ENCODE measurements at places on chromosomes 3 and 15.

- DNase-seq: no peak
Measured at GRCh38 chr3:185406121-185406620, 43.2 kb downstream of the MAP3K13 start.

- DNase-seq: no peak
Measured at GRCh38 chr3:171994646-171995428, 44.5 kb upstream of the FNDC3B start.

DNA sequence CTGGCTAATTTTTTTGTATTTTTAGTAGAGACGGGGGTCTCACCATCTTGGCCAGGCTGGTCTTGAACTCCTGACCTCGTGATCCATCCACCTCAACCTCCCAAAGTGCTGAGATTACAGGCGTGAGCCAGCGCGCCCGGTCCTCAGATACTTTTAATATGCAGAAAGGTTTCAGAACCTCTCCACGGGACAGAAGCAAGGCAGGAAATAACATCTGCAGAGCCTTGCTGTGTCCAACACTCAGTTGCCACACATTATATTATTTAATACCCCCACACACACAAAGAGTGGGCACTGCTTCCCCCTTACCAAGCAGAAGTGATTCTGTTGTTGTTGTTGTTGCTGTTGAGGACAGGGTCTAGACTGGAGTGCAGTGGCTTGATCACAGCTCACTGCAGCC is 28.0 kb downstream of the OSBPL10 start:
- no peak for DNase-seq

GRCh38 chr3:66527246-66527645 is 26.4 kb upstream of the LRIG1 start:
- no peak for DNase-seq

- no peak for DNase-seq
Measured at GRCh38 chr3:143040261-143040879, 39.0 kb downstream of the U2SURP start.

GRCh38 chr3:82715091-82715856 is 953.8 kb upstream of the GBE1 start:
- no peak for DNase-seq

DNA sequence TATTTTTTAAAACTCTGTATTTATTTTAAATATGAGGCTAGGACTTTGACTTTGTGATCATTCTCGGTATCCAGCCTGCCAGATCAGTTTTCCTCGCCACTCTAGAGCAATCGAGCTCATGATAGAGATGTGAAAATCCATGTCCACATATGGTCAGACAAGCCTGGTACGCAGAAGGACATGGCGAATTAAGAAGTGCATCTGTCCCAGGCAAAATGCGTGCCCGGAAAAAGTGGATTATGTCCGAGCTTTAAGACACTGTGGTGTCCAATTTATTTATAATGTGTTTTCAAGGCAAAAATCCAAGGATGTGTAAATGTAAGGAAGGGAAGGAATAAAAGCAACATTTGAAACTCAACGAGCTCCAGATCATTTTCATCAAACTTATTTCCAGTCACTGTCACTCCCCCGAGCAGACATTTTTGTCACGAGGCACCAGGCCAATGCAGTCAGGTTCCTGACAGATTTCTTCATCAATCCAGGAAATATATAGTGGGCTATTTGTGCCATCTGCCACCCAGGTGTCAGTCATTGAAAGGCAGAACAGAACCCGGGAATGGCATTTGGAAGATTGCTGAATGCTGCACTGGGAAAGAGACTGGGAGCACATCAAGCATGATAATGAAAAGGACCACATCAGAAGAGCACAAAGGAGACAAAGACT is 825.7 kb downstream of the SQOR start:
- no peak for DNase-seq

GRCh38 chr15:49649987-49650386 is 29.1 kb downstream of the DTWD1 start:
- DNase-seq: no peak

DNA sequence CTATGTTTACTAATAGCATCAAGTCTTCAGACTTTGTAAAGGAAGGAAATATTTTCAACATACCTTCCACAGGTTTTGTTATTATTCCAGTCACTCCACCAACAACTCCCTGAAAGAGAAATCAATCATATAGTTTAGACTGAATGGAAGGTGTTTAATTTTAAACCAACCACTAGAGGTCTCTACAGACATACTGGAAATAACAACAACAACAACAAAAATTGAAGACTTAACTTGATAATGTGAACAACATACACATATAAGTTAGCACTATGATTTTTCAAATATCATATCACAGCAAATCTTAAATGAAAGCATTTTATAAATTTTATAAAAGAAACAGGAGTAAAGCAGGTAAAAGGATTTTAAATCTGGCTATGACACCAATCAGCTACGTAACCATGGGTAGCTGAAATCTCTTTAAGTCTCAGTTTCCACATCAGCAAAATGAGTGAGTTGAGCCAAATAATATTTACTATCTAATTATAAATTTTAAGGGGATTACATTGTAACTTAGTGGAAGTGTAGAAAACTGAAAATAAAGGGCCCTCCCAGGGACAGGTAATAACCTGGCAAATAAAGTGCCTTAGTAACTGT is 188.2 kb downstream of the VPS13C start:
- peak; percentile 28 for DNase-seq

DNA sequence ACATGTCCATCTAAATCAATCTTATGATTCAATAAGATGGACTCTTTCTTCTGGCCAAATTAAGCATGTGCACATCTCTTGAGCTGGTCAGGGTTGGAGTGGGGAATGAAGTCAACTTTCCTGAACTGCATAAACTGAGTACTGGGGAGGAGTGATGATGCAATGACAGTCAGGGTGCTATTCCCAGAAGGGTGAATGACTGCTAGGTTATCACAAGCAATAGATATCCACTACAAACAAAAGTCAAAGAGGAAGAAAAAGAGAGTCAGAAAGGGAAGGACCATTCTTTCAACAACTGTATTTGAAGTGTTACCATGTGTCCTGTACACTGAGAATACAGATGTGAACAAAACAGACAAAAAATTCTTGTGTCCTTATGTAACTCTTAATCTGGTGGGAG is 70.0 kb downstream of the ALCAM start:
- DNase-seq: no peak

GRCh38 chr3:172074586-172074985 is 35.2 kb downstream of the FNDC3B start:
- no peak for DNase-seq

DNA sequence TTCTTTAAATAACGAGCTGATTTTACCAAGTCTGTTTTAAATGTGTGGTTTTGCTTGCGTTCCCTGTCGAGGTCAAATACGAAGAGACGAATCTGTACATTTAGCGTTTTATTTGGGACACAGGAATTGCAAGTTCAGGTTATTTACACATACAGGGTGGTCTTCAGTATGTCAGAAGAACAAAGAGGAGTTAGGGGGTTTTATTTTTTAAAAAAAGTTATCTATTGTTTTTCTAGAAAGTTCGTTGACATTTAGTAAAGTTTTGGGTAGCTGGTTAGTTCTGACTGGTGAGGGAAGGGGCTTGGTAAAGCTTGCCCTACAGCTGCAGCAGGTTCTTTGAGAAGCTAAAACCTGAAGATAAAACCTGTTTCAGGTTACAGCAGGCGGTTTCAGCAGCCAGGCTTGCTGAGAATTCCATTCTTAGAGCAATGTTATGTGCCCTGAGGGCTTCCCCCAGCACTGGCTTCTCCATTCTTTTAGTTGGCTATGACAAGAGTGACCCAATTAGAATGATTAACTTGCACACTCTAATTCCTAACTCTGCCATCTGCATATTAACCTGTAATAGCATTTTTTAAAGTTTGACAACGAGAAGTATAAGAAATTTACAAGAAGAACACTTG is 815 bp upstream of the ZNF280D start:
- no peak for DNase-seq

DNA sequence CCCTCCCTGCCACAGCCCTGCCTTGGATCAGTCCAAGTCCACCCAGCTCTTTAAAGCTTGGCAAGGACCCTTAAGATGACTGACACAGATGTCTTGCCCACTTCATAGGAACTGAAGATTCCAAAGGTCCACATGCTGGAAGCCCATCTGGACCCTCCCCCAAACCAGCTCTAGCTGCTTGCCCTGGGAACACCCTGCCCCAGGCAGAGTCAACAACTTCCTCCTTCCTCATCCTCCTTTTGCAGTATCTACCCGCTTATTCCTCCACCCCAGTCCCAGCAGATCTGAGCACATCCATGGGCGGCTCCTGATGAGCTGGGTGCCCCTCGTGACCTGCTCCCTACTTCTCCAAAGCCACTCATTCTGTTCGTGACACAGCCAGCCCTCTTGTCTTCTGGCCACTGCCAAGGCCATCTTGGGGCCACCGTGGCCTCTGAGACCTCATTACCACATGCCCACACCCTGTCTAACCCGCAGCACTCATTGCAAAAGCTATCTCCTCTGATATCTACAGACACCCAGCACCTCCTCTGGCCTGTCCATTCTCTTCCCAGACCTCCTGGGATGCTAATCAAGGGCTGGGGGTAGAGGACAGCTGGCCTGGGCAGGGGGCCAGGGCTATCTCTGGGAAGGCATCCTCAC is 2.0 kb upstream of the PFKFB4 start:
- DNase-seq: no peak

GRCh38 chr3:162094301-162094700 is 597.7 kb downstream of the OTOL1 start:
- DNase-seq: no peak

DNA sequence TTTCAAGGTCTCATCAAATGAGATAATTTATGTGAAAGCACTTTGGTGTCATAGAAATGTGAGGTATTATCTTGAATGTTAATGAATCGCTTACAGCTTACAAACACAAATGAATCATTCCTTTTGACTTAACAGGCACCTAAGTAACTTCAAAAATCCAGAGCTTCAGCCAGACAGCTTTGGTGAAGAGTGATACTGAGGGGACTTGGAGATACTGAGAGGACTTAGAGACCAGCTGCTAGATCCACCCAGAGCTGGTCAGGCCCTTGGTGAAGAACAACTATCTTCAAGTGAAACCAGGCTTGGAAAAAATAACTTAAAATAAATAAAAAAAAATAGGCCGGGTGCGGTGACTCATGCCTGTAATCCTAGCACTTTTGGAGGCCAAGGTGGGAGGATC is 16.2 kb upstream of the ZFYVE19 start:
- no peak for DNase-seq

DNA sequence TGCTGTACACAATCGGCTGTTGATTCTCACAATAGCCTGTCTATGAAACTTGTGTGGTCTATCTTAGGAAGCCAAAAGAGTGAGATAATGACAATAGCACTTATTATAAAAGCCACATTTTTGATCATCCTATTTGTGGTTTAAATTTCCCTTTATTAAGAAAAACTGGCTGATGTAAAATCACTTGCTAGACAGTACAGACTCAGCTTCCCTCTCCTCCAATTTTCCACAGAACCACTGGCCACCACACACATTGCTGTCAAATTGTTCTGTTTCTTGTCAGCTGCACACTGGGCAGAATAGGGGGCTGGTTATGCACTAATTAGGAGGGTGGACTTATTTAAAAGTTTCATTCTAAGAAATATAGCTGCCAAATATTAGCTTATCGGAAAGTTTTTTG is 425.9 kb downstream of the EPHA3 start:
- DNase-seq: no peak

DNA sequence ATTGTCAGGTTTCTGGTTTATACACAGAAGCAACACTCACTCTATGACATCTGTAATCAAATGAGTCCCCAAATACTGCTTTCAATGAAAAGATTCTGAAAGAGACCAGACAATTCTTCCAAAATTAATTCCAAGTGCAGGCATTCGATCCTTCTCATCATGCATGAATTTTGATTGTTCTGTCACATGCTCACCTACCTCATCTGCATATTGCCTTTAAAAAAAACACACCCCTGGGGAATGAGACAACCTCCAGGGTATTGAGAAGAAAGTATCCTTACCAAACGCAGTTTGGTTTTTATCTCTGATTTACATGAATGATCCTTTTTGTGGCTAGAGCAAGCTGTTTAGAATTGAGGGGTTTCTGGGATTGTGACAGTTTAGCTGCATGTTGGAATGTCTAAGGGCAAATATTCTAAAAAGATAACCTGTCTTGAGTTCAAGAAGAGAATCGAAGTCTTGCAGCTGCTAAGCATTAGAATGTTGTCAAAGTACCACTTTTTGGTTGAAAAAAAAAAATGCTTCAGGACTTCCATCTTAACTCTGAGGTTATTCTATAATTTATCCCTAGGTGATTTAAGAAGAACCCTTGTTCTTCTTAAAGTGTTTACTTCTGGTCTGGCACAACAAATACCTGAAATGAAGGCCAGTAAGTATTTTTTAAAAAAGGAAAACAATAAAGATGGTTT is 653.1 kb downstream of the RBMS3 start:
- DNase-seq: no peak

GRCh38 chr3:184443831-184444230 is 64.0 kb downstream of the CHRD start:
- DNase-seq: no peak

DNA sequence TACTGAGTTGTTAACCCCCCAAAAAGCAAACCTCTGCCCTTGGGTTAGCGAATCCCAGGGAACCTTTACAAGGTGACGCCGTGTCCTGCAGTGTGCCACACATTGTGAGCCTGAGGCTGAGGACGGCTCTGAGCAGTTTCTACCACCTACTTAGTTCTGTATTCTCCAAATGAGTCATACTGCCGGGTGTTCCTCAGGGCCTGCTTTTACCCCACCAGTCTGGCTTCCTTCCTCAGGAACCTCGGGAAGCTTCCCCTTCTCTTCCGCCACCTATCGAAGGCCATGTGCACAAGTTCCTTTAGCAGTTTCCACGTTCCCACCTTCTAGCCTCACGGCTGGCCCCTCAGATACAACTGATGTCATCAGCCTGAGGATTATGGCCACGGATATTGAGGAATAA is 384.0 kb upstream of the TPM1 start:
- peak; percentile 8 for DNase-seq

DNA sequence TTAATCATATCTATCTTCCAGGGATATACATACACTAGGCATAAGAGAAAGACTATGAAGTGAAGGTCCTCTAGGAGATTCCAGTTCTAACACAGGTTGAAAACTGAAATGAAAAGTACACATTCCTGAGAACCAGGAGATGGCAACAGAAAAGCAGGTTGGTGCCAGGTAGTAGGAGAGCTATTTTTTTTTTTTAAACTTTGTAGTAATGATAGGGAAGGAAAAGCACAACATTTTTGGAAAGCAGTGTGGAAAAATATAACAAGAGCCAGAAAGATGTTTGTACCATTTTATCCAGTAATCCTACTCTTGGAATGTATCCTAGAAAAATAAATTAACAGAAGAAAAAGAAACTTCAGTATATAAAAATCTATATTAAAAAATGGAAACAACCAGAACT is 189.9 kb downstream of the DTWD1 start:
- no peak for DNase-seq

DNA sequence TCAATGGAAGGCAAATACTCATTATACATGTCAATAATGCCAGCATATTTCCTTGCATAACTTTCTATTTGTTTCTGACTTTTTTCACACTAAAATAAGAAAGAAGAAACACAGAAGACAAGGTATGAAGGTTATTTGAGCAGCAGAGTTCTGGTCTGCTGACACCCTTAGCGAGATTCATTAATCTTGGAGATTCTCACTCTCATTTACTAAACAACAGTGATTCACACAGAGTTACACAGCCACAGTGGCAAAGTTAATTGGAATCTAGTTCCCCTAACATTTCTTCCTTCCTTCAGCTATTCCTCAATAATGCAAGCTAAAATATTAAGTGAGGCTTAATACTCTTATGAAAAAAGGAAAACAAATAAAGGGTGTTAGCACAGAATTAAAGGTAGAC is 1044.0 kb downstream of the IGSF11 start:
- DNase-seq: no peak

- DNase-seq: no peak
Measured at GRCh38 chr3:12818773-12819172, 22.3 kb downstream of the CAND2 start.

- no peak for DNase-seq
Measured at GRCh38 chr15:28989239-28989830, 103.6 kb downstream of the APBA2 start.

- DNase-seq: no peak
Measured at GRCh38 chr15:25407950-25408349, 30.9 kb downstream of the UBE3A start.

All from RWPE1 (cell line).